ELR (cell line): ENCODE measurements at places on chromosomes 6 and 20.

DNA sequence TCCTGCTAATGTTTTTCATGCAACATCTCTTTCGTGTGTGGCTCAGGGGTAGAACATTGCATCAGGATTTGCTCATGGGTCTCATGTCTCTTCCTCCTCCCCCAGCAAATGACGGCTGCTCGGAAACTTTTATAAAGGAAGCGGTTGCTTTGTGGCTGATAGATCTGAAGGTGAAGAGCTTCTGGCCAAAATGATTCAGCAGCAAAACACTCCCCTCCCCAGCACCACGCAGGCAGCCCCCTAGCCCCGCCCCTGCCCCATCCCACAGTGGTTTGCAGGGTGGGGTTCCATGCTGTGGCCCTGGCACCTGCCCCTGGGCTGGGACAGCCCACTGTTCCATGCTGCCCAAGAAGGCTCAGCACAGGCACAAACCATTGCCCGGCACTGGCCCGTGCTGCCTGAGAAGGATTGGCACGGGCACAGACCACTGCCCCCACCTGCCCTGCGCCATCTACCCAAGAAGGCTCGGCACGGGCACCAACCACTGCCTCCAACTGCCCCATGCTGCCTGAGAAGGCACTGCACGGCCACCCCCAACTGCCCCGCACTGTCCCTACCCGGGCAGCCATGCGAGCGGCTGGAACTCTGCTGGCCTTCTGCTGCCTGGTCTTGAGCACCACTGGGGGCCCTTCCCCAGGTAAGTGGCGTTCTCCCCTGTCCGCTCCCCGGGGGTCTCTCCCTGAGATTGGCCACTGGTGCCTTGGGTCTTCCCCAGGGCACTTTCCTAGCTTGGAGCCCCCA, at the start of gene CST7:
Gene CST7, plus strand, starts transcription at position 331 of the 741 bp plus-strand sequence. Its CDS starts 237 bp downstream, at position 568.
- peak; percentile 22 for DNase-seq

DNA sequence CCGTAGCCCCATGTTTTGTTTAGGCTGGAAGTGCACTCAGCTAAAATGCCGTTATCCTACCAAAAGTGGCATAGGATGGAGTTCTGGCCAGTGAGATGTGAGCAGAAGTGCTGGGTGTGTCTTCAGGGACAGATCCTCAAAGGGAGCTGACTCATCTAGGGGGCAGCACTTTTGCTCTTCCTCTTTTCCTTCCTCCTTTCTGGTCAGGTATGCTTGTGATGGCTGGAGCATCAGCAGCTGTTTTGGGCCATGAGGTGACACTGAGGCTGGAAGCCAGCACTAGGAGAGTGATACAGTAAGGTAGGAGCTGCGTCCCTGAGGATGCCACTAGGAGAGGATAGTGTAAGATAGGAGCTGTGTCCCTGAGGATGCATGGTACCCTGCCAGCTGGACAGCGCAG, 4.6 kb upstream of the OSBPL2 start:
- DNase-seq: no peak

- DNase-seq: no peak
Observed at GRCh38 chr6:54861905-54862616, 15.5 kb downstream of the FAM83B start.

DNA sequence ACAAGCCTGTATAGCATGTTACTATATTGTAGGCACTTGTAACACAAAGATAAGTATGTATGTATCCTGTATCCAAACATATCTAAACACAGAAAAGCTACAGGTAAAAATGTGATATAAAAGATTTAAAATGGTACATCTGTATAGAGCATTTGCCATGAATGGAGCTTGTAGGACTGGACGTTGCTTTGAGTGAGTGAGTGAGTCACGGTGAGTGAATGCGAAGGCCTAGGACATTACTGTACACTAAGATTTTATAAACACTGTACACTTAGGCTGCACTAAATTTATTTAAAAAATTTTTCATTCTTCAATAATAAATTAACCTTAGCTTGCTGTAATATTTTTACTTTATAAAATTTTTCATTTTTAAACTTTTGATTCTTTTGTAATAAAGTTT, 136.9 kb downstream of the NKAIN2 start:
- DNase-seq: peak; percentile 0

DNA sequence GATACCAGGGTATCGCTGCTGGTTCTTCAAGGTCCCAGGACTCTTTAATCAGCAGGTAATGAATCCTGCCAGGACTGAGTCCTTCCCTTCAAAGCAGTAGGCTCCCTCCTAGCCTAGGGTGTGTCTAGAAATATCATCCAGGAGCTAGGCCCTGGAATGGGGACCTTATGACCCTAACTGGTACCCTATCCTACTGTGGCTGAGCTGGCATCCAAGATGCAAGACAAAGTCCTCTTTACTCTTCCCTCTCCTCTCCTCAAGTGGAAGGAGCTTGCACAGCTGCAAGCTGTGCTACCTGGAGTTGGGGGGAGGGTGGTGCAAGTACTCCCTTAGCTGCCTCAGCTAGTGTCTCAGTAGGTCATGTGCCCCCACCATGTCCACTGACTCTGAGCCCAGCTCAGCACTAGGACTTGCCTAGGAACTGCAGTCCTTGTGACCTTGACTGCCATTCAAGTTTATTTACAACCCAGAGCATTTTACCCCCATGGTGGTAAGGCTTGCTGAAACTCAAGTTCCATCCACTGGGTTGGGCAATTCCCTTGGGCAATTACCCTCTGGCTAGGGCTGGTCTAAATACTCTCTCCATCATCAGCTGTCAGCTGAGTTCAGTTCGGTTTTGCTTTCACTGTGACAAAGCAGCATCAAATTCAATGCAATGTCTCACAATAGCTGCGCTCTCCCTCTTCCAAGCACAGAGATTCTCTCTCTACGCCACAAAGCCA, 48.4 kb upstream of the TOP1 start:
- DNase-seq: no peak

- no peak for DNase-seq
Observed at GRCh38 chr6:53413326-53413725, 64.6 kb upstream of the ELOVL5 start.

GRCh38 chr6:33854572-33855030, 50.8 kb upstream of the MLN start:
- no peak for DNase-seq

DNA sequence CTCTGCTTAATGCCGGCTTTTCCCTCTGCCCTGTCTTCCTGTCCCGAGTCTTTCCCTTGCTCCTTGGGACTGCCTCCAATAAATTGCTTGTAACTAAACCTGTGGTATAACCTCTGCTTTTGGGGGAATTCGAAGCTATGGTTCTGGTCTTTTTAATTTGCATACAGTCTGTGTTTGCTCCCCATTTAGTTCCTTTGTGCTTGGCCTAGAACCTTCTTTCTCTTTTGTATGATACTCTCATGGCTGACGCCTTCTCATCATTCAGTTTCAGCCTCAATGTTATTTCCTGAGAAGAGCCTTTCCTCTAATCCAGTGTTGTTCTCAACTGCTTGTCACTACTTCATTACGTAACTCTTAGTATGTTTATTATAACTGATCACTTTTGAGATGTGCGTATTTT, 248.0 kb downstream of the PHF3 start:
- DNase-seq: no peak

DNA sequence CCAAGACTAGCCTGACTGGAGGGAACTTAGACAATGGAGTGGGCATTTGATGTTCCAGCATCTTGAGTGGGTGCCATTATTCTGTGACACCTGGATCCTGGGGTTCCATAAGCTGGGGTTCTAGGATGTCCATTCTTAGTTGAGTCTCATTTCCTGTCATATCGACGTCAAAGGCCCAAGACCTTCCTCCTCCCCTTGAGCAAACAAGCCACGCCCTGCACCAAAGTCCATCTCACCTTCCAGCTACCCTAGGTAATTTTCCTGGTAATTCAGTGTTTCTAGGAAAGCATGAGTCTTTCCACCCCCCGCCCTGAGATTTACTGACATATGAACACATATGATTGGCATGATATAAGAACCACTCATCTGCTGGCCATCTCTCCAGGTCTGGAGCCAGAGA, at the start of gene TRIM40:
Gene TRIM40, plus strand, starts transcription at position 384 of the 400 bp plus-strand sequence. CDS start 897 bp downstream, outside the sequence.
- no peak for DNase-seq

GRCh38 chr6:128053109-128053508, 152.3 kb upstream of the THEMIS start:
- DNase-seq: no peak

DNA sequence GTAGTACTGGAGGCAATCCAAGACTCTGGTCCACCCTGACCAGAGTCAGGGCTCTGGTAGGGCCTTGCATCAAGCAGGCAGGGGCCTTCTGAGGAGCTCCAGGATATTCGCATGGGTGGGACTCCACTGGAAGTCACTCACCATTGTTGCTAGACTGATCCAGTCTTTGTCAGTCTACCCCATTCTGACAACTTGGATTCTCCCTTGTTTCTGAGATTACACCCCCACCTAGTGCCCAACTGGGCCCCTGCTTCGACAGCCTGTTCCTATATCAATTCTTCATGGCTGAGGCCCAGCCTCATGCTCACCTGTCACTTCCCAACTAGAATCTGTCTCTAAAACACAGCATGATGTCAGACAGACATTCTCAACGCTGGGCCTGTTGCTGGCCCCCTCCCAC, 5.2 kb downstream of the SLC35D3 start:
- peak; percentile 37 for DNase-seq

DNA sequence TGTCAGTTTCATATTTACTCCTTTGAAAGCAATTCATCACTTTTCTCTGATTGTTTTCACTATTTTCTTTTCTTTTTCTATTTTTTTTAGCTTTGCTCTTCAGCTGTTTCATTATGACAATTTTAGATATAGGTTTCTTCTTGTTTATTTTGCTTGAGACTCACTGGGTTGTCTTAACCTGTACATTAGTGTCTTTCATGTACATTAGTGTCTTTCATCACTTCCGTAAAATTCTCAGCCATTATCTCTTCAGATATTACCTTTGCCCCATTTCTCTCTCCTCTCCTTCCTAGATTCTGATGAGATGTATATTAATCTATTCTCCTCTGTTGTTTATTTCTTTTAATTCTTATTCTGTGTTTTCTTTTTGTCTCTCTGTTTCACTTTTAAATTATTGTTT, 14.5 kb upstream of the TBPL1 start:
- no peak for DNase-seq
